ENCODE measurements at places on chromosomes 4 and X.

- no peak for DNase-seq
Measured at GRCh38 chr4:8419222-8420041, 21.1 kb downstream of the ACOX3 start.

- DNase-seq = no peak
Measured at GRCh38 chrX:18422886-18423285, 2.5 kb upstream of the CDKL5 start.

DNA sequence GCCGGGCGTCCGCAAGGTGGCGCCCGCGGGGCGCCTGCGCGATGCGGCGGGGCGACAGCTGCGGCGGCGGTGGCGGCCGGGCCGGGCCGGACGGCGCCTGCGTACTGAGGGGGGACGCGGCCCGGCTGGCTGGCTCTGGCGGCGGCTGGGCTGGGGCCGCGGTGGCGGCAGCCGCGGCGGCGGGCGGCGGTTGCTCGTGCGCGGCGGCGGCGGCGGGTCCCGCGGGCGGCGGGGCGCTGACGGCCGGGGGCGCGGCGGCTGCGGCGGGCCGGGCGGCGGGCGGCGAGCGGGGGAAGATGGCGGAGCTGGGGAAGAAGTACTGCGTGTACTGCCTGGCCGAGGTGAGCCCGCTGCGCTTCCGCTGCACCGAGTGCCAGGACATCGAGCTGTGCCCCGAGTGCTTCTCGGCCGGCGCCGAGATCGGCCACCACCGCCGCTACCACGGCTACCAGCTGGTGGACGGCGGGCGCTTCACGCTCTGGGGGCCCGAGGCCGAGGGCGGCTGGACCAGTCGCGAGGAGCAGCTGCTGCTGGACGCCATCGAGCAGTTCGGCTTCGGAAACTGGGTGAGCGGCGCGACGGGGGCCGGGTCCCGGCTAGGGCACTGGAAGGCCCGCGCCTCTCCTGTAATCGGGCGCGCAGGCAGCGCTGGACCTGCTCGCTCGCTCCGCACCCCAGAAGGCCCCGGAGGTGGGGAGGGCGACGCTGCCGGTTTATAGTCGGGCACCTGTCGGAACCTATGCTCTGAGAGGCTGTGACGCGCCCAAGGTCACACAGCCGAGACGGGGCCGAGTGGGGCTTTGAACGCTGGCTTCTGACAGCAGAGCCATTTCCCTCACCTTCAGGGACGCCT, at the start of gene TADA2B:
TSS of gene TADA2B (plus strand) at position 89 of the 853 bp plus-strand sequence. CDS start at position 297, 208 bp downstream.
- DNase-seq = peak; percentile 25

- peak; percentile 93 for DNase-seq
Measured at GRCh38 chrX:155747520-155747919, 133.6 kb upstream of the VAMP7 start.

DNA sequence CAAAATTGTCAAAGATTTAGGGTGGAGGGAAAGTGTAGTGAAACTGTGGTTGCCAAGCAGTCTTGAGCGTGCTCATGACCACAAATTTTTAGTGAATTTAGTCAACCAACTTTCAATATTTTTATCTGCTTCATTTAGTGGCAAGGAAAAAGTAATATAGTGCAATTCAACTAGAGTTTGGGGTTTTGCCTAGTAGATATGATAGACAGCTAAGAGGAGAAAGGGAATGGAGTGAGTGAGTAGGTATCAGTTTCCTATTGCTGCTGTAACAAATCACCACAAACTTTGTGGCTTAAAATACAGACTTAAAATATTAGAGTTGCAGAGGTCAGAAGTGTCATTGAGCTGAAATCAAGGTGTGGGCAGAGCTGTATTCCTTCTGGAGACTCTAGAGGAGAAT, 3.7 kb upstream of the CT47C1 start:
- DNase-seq = no peak

GRCh38 chr4:180587379-180587778, 1655.8 kb upstream of the TENM3 start:
- no peak for DNase-seq

- DNase-seq = no peak
Measured at GRCh38 chr4:166657261-166657660, 577.0 kb downstream of the SPOCK3 start.

DNA sequence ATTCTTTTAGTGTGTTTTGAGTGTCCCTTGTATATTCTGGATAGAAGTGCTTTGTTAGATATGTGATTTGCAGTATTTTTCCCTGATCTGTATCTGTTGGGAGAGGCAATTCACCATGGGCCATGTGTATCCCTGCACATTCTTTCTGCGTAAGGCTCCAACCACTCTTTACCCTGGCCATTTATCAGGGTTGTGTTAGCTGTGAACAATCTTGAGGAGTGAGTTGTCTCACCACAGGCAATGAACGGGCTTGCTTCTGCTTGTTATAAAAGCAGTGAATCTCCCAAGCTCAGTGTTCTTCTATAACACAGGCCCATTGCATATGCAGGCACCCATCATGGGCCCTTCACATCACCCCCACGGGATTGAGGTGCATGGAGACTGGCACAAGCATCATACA, 18.9 kb upstream of the SMIM10 start:
- DNase-seq = no peak

DNA sequence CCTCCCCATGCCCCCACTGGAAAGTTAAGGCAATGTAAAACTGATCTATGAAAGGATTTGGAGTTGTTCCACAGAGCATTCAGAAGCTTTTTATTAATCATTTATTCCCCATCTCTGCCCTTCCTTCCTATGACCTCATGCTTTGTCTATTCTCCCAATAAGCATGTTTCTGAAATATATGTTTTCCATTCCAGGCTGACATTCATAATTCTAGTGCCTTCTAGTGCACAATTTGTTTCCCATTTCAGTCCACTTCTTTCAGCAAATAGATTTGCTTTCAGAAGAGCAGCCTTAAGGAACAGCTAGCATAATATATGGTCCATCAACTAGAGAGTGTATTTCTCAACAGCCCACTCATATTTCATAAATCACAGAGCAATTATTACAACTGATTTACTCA, 77.1 kb upstream of the ATXN3L start:
- DNase-seq = no peak

DNA sequence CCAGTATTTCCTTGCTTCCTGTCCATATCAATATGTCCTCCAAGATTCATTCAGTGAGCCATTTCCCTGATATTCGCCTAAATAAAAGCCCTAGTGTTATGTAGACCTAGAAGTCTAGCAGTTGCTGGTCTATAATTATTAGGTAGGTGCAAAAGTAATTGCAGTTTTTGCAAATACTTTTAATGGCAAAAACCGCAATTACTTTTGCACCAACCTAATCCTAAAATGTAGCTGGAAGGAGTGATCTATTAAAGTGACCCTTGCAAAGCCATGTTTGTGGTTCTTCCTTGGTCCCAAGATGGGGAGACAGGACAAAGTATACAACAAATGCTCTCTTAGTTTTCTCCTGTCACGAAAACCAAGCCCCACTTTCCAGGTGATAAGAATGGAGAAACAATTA, 193.0 kb downstream of the IDS start:
- no peak for DNase-seq

- DNase-seq = no peak
Measured at GRCh38 chrX:96843566-96843965, 40.1 kb upstream of the RPA4 start.

DNA sequence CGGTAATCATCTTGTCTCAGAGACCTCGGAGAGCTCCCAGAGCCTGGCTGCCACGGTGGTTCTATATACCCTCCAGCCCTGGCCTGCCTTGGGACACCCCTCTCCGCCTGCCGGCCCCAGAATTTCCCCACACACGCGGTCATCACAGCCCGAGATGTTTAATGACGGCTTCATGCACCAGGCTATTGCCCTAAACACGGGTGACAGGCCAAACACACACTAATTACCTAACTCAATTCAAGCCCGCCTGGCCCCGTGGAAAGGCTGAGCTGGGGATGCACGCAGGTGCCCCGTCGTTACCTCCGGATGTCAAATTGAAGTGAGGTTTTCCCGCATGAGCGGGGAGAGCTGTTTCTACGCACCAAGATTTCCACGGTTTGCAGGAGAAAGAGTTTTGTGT, 72.9 kb upstream of the PPP2R3B start:
- DNase-seq = no peak

GRCh38 chrX:47572773-47573340, 9.4 kb upstream of the TIMP1 start:
- DNase-seq = no peak

DNA sequence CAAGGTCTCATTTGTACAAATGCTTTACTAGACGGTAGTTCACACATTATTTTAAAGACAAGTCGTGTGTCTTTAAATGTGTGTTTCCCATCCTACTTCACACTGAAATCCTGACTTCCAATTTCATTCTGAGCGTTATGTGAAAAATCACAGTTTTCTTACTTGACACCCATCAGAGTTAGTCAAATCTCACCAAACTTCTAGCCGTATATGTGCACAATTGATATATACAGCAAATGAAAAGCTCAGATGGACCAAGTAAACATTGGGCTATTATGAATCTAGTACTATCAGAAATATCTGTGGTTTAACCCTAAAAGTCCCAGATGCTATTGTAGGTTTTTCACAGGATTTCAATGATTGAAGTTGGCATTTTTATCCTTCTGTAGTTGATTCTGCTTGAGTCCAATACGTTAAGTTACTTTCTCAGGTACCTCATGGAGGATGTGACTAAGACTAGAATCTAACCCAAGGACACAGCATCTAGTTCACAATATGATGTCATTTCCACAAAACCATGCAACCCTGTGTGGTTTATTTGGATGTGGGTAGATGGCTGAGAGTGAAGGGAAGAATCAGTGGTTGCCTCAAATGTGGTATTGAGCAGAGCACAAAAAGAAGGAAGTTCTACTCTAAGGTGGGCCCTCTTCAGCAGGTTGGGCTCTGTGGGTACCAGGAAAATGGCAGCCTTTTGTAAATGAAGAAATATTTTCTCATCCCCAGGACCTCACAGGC, 22.1 kb upstream of the TRIM60 start:
- no peak for DNase-seq
